ENCODE measurements at places on chromosomes 5 and 9.
A peak's percentile ranks its signal among the peaks of the same experiment; 100 is the strongest.

- no peak for DNase-seq
These were observed 1076.5 kb upstream of the ARRDC3 start for GRCh38 chr5:92459654-92460053.

GRCh38 chr9:124716808-124717207 is 54.3 kb downstream of the NR6A1 start:
- DNase-seq, result no peak

- no peak for DNase-seq
These were observed 33.4 kb downstream of the SLCO4C1 start for GRCh38 chr5:102262688-102263087.

DNA sequence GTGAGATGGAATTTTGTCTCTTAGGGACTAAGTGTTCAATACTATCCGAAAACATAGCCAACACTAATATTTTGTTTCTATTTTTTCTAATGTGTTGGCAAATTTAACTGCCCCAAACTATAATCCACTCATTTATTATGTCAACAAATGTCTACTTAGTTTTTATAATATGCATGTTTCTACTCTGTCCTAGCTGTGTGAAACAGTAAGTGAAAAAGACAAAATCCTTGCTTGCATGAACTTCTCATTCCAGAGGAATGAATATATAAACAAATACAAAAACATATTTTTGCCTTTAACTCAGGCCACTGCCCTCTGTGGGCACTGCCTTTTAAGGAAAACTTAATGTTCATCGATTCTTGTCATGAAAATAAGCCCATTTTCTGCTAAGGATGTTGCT is 1275.4 kb upstream of the CDH18 start:
- no peak for DNase-seq

GRCh38 chr5:82622205-82622604 is 344.1 kb upstream of the RPS23 start:
- no peak for DNase-seq

- DNase-seq, result no peak
These were observed 7.9 kb upstream of the ZNF608 start for GRCh38 chr5:124754206-124754927.

DNA sequence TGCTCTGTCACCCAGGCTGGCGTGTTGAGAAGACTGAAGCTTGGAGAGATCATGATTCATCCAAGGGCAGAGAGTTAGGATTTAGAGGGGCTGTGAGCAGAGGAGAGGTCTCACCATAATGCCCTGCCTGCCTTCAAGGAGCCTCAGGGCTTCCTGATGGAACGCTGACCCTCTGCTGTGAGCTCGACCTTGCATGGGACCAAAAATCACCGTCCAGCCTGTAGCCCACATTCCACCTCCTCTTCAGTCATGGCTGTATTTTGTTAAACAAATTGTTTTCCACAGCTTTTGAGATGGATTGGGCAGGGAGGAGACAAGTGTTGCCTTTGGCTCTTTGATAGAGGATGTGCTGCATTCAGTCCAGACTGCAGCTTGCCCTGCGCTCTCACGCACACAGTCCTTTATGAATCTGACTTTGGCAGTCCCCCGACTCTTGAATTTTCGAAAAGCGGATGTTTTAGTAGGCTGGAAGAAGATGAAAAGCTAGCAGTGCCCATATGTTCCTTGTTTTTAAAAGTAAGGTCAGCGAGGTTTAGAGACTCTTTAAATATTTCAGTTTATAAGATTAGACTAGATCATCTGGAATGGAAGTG is 79.5 kb downstream of the MVB12B start:
- no peak for DNase-seq

DNA sequence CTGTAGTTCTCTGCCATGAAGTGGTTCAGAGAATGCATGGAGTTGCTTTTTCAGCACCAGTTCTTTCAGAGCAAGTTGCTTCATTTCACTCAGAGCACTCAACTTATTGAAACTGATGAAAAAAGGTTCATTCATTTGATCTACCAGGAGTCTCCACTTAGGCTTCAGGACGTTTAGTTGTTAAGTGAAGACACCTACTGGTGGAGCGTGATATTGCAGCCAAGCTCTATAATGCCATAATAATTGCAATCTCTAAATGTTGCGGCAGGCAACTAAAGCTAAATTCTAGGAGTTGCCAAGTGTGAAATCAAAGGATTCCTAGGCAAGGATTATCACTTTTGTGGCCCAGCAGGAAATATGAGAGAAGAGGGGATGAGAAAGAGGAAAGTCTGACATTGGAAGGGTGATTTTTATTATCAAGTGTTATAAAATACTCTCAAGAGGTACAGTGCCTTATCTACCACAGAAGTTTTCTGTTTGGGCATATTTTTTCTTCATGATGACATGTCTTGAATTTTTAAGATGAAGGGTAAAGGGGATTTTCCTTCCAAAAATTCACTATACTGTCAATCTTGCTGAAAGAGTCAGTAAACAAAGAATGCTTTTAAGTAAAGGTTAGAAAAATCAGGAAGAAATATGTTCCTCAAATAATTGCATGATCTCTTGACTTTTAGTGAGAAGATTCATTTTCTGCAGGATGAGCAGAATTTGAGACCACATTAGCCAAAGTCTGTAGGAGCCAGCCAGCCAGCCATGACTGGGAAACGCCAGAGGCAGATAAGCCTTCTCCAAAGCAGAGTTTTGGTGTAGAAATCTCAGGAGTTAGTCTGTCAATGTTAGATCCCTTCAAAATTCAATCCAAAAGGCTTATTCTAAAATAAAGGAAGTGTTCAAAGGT is 83.4 kb downstream of the SH3PXD2B start:
- DNase-seq, result no peak

GRCh38 chr5:143471666-143472464 is 68.4 kb upstream of the NR3C1 start:
- DNase-seq, result no peak

- peak; percentile 23 for DNase-seq
These were observed 22.2 kb downstream of the SCAI start for GRCh38 chr9:125121146-125121545.

- DNase-seq, result no peak
These were observed 769.9 kb upstream of the ADAMTS16 start for GRCh38 chr5:4370218-4370617.

DNA sequence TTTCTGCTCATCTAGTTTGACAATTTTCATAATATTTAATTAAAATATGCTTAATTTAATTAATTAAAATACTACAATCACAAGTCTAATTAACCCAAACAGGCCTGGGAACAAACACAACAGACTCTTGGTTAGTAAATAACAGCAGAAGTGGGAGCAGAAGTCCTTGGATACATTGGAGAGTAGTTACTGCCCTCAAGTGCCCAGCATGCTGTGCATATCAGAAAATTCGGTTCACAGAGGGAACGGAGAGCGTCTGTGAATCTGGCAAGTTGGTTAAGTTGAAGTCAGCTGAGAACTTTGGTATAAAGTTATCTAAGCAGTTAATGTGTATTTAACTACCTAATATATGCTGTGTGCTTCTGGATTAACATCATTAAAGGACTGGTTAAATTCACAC is 87.0 kb upstream of the ATG10 start:
- DNase-seq, result no peak

- DNase-seq, result no peak
These were observed 196.0 kb upstream of the PAPPA start for GRCh38 chr9:115957585-115957984.

DNA sequence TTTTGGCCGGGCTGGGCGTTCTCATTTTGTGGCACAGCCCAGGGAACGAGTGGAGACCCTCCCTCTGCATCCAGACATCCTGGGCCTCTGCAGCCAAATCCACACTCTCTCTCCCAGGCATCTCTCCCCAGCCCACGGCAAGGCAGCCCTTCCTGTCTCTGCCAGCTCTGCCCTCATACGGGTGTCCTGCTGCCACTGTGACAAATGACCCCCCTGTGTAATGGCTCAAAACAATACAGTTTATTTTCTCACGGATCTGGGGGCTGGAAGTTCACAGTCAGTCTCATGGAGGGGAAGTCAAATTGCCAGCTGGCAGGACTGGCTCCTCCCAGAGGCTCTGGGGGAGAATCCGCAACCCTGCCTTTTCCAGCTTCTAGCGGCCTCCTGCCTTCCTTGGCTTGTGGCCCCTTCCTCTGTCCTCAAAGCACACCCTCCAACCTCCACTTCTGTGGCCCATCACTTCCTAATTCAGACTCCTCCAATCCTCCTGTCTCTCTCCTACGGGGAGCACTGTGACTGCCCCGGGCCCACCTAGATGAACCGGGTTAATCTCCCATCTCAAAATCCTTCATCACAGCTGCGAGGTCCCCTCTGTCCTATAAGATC is 70.2 kb upstream of the COL5A1 start:
- DNase-seq, result no peak

DNA sequence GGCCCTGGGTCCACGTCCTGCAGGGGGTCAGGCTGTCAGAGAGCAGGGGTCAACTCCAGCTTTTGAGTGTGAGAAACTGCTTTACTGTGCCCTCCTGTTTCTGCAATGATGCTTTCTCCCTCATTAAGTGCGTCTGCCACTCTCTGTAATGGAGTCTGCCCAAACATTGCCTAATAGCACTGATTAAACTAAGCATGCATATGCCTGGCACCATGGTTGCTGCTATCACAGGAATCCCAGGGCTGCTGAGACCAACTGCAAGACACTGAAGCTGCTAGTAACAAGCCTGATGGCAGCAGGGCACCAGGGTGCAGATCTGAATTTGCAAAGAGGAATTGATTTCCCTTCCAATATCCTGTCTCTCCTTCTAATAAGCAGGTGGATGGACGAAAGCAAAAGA is 125.3 kb downstream of the SLC24A2 start:
- no peak for DNase-seq

- no peak for DNase-seq
These were observed 24.8 kb downstream of the SARDH start for GRCh38 chr9:133713150-133713959.

- DNase-seq, result peak; percentile 100
These were observed 15.9 kb downstream of the ENG start for GRCh38 chr9:127838375-127839078.

DNA sequence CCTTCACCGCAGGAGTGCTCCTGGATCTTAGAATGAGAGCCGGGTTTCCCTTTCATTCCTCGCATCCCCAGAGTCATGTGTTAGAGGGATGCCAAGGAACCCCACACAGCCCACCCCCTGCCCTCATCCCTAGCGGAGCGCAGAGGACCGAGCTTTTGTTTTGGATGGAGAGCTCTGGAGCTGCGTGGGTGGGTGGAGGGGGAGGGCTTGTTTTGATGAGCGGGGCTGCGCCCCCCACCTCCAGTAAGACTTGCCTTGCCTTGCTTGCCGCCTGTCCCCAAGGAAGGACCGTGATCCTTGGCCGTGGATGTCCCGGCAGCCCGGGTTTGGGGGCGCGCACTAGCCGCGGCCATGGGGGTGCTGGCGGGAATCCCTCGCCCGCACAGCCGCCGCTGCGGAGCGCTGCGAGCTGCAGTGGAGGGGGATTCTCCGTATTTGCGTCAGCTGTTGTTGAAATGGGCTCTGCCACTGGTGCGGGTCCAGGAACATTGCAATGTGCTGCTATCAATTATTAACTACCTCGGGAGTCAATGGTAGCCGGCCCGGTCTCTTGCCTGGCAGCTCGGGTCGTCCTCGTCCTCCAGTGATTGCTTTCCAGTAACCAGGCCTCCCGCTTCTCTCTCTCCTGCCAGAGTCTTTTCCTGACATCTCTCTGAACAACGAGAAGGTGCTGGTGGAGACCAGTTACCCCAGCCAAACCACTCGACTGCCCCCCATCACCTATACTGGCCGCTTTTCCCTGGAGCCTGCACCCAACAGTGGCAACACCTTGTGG is 1.0 kb downstream of the EGR1 start:
- no peak for DNase-seq

- DNase-seq, result no peak
These were observed 197.7 kb downstream of the NTRK2 start for GRCh38 chr9:84867186-84867585.

DNA sequence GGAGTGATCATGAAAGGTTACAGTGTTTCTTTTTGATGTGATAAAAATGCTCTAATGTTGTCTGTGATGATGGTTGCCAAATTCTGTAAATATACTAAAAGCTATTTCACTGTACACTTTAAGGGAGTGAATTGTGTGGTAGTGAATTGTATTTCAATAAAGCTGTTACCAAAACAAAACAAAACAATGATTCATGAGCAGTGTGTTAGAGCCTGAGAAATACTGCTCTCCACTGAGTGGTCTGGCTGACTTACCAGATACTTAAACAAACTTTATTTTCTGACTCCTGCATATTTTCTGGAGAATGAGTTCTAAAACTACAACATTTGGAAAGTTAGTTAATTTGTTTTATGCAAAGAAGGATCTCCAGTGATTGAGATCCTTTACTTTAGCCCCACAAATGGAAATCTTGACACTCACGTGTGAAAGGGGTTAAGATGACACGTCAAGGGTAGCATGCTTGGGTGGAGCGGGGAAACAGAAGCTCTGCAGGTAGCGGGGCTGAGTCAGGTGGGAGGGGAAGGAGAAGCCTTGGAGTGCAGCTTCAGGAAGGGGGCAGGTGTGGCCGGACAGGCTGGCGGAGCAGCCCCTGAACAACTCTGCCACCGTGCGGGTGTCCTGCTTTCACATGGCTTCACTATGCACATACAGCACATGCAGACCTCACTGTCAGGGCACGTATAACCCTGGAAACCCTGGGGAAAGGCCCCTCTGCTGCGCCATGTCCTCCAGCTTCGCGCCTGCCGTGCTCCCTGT is 256.7 kb downstream of the IRX1 start:
- no peak for DNase-seq

- no peak for DNase-seq
These were observed 65.0 kb upstream of the GGTA1 start for GRCh38 chr9:121564504-121565260.

DNA sequence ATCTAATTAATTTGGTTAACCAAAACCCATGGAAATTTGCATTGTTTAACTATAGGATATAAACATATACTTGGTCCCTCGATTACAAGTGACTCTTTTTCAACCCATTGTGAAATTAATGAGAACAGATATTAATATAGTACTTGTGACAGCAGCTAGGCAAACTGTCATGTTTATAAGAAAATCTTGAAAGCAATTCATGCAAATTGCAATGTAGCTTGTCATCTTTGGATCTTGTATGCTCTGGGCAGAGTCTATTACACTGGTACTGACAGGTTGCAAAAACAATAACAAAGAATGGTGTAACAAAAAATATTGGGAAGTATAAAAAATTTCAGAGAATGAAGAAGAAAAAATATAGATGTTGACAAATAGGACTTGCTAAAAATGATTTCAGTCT is 941.0 kb downstream of the DNAH5 start:
- no peak for DNase-seq

DNA sequence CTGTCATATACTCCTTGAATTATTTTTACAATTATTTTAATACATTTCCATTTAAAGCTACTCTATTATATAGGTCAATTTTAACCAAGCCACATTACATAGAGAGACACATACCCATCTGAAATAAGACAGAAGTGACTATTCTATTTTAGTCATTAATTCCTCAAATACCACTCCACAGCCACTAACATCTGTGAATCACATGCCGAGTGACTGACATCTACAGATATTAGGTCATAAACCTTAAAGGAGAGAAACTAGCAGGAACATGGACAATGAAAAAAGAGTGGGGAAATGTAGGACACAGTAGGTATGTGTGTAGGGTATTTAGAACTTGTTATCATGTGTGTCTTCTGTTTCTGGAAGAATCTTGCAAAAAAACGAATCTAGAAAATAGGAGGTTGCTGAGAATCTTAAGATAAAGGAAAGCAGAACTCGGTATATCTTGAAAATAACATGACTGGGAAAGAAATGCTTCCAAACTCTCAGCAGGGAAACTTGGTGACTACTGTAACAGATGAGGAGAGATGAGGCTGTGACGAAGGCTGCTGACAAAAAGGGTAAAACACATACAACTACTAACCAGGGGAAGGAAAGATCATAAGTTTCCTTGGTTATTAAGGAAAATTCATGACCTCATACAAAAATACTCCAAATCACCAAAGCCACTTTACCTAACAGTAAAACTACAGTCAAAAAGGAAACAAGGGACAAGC is 84.6 kb downstream of the PLPP1 start:
- no peak for DNase-seq
